ENCODE measurements at places on chromosomes 2 and 18.

- DNase-seq: no peak
Measured at GRCh38 chr2:49861821-49862220, 707.5 kb upstream of the FSHR start.

DNA sequence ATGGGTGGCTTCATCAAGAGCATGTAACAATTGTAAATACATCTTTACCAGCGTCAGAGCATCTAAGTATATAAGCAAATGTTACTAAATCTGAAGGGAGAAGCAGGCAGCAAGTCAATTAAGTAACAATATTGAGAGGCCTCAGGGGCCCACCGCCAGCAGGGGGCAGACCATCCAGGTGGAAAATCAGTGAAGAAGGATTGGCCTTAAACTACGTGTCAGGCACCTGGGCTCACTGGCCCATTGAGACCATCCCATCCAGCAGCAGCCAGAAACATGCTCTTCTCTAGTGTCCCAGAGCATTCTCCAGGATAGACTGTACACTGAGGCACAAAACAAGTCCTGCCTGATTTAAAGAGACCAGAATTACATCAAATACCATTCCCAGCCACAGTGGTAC, 96.2 kb upstream of the SNTG2 start:
- no peak for DNase-seq

DNA sequence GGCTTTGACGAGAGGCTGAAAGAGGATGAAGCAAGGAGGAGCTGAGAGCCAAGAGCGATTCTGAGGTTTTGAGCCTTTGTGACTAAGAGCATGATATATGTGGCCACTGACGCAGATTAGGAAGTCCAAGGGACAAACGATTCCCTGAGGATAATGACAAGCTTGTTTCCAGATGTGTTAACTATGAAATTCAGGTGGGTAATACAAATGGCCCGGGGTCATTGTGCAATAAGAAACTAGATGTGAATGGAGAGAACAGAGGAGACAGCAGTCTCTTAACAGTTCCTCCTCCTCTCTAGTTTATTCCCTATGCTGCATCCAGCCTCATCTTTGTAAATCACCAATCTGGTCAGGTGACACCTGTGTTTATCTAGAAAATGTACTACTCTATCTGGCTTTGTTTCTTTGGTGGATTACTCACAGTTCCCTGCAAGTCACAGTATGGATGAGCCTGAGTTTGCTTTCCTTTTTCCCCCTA, 84.2 kb downstream of the SOCS6 start:
- no peak for DNase-seq

- no peak for DNase-seq
Measured at GRCh38 chr2:130830538-130830937, 6.2 kb upstream of the ARHGEF4 start.

GRCh38 chr2:188813315-188813714, 160.9 kb upstream of the COL3A1 start:
- DNase-seq: no peak

- no peak for DNase-seq
Measured at GRCh38 chr2:9145752-9146430, 60.7 kb upstream of the ASAP2 start.

DNA sequence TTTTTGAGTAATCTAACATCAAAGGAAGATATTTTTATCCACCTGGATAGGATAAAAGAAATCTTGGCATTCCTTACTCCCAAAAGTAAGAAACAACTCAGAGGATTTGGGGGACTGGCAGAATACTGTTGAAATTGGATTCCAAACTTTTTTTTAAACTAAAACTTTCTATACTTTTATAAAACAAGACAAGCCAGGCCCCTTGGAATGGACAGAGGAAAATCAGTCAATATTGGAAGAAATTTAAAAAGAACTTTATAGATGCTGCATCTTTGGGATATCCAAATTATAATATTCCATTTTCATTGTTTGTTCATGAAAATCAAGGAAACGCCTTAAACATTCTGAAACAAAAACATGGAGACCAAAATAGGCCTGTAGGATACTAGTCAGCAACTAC, 147.6 kb upstream of the PIEZO2 start:
- no peak for DNase-seq

DNA sequence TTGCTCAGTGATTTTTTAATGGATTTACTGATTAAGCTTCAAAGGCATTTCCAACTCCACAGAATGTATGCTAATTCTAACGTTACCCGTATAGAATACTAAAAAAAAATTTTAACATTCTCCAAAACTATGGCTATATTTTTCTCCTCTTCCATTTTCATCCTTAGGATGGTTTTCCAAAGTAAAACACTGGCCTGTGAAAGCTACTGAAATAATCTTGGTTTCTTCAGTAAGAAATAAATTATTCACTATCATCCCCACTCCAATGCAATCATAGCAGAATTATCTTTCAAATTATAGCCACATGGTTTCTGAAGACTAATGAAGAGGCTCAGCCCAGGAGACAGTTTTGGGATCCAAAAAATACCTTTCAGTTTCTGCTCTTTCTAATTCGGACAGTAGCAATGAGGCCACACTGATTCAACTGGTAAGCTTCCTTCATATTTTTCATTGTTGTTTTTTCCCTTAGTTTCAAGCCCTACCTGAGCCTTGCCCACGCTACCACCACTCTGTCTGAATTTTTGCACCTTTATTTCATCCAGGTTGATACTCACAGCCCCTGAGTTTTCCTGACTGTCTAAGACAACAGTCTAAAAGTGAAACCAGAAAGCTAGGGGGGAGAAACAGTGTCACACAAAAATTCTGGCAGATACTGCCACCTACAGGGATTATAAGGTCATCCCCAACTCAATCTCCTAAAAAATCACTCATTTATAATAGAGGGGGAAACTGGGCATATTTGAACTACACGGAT, 887.9 kb downstream of the NRXN1 start:
- peak; percentile 84 for DNase-seq

- no peak for DNase-seq
Measured at GRCh38 chr18:55370936-55371335, 217.1 kb downstream of the TCF4 start.

DNA sequence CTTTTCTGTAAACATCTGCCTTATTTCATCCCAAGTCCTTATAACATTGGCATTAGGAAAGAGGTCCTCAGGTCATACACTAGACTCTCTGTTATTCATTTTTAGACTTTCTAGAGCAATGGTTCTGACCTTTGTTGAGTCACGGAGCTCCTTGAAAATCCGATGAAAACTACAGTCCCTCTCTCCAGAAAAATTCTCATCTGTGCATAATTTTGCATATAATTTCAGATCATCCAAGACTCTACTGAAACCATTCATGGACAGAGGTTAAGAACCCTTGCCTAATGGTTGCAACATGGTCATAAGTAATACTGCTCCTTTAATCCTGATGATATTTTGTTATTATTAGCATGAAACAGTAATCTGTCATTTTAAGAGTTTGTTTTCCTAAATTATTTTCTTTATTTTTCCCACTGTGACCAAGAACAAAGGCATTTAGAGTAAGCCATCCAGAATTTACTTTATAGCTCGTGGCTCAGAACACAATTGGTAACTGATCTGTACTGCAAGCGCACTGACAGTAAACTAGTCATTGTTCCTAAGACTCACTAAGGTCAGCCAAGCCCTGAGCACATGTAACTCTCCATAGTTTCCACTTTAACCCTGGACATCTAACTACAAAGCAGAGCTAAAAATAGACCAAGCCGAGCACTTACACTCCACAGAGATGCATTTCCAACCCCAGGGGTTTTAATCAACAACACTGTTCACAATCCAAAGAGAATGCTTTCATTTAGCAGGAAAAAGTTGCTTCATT, 8.4 kb downstream of the MYOM1 start:
- DNase-seq: peak; percentile 14

- DNase-seq: no peak
Measured at GRCh38 chr2:75406131-75406581, 154.6 kb downstream of the EVA1A start.

GRCh38 chr18:49285627-49286026, 174.8 kb downstream of the DYM start:
- DNase-seq: no peak

DNA sequence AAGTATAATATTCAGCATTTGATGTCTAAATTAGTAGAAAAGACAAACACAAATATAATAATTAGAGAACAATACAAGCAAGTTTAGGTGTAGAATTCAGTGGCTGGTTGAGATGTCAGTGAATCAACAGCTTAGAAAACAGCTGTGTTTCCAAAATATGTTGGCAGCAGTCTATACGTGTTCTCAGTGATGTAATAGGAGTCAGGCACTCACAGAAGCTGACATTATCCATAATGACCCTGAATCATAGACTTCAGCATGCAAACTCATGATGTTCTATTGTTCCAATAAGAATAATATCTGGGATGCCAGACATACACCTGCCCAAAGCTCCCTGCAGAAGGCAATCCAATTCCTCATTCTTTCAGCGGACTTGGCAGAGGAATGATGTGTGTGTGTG, 164.7 kb downstream of the SLC8A1 start:
- no peak for DNase-seq

- no peak for DNase-seq
Measured at GRCh38 chr2:29193111-29193510, 77.9 kb downstream of the CLIP4 start.

DNA sequence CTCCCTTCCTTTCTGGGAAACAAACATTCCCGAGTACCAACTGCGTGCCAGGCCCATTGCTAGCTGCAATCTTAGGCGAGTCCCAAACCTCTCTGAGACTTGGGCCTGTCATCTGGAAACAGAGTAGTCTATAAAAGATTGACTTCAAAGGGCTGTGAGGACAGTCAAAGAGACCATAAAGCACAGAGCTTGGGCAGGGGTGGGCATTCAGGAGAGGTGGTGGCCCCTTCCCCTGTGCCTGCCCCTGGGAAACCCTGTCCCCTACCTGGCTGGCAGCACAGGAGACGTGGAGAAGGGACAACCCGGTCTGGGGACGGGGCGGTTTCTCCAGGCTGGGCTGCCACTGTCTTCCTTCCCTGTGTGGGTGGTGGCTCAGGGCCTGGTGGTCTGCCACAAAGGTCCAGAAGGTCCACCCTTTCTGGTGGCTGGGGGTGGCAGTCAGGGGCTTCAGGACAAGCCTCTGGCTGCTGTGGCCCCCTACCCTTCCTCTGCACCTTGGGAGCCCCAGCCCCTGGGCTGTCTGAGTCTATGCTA, 33.9 kb upstream of the FOSL2 start:
- DNase-seq: no peak

- peak; percentile 2 for DNase-seq
Measured at GRCh38 chr2:219057709-219058540, 2.8 kb downstream of the IHH start.
